Naive thymus-derived CD4-positive, alpha-beta T cell (primary cell): ENCODE measurements at places on chromosomes 13 and 19. TPM values are rescaled to one million over a fixed set of nuclear protein-coding genes. Genes with fewer than 3 reads are reported as not detected.
A peak's percentile ranks its signal among the peaks of the same experiment; 100 is the strongest.

The ZNF415 gene
- total RNA-seq, result 0.93 TPM

DNA sequence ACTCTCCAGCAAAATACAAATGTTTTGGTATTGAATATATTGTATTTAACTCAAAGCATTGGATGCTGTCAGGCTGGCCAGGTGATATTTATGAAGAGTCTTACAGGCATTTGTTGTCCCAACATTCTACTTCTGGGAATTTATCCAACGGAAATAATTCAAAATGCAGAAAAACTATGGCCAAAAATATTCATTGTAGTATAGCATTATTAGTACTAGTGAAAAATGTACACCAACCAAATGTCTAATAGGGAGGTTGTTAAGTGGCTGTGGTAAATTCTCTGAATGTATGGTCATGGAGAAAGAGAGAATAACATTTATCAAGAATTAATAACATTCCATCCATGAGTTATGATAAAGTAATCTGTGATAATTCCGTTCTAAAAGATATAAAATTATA, 38.6 kb upstream of the GAS6 start:
- DNase-seq, result no peak

- no peak for DNase-seq
Observed at GRCh38 chr19:29171525-29171924, 41.4 kb downstream of the UQCRFS1 start.

DNA sequence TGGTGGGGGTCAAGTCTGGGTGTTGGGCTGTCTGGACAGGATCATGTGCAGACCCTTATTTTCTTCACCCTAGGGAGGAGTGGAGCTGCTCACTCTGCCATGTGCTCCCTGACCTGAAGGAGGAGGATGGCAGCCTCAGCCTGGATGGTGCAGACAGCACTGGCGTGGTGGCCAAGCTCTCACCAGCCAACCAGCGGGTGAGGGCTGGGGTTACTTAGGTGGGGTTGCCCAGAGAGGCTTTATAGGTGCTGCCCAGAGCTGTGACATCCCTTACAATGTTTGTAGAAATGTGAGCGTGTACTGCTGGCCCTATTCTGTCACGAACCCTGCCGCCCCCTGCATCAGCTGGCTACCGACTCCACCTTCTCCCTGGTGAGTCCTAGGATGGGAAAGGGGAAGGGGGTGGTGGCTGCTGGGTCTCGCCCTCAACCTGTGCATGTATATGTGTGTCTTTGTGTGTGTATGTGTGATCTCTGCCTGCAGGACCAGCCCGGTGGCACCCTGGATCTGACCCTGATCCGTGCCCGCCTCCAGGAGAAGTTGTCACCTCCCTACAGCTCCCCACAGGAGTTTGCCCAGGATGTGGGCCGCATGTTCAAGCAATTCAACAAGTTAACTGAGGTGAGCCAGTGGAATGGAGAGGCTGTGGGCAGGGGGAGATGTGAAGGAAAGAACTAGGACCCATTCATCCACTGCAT, 5.1 kb downstream of the CHMP2A start:
- peak; percentile 21 for DNase-seq

DNA sequence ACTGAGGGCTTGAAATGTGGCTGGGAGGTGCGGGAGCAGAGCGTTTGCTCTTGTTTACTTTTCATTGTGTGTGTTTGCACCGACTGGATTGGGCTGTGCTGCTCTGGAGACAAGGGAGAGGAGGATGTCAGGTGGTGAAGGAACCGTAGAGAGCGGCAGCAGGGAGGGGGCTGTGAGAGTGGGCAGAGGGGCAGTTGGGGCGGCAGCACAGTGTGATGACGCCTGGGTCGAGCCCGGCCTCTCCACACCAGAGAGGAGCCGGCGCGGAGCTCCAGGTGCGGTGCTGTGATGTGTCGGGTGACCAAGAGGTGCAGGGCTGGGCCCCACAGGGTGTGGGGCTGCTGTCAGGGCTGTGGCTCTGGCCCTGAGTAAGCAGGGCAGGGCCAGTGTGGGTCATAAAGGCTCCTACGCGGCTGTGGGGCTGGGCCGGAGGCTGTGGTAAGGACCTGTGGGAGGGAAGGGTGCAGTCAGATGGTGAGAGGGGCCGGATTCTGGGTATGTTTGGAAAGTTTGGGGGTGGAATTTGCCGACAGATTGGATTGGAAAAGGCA, 10.5 kb downstream of the NAXD start:
- no peak for DNase-seq

The TUBA3C gene
- not detected for total RNA-seq

GRCh38 chr13:43908156-43909126, 28.7 kb downstream of the LACC1 start:
- DNase-seq, result peak; percentile 41

The ADGRE2 gene
- total RNA-seq, result 1.5 and 1.7 TPM in 2 replicates

The SCN1B gene
- total RNA-seq, result 1.3 TPM

GRCh38 chr13:77555246-77555645, 19.7 kb downstream of the SCEL start:
- DNase-seq, result no peak

- DNase-seq, result no peak
Observed at GRCh38 chr13:93953841-93954240, 525.6 kb downstream of the DCT start.

- DNase-seq, result no peak
Observed at GRCh38 chr19:9981406-9982260, 28.7 kb downstream of the COL5A3 start.

- no peak for DNase-seq
Observed at GRCh38 chr19:45860359-45861259, 2.3 kb downstream of the SYMPK start.

GRCh38 chr13:59408738-59409137, 755.0 kb downstream of the DIAPH3 start:
- DNase-seq, result no peak

GRCh38 chr19:46469541-46470185, 1.7 kb downstream of the PNMA8A start:
- no peak for DNase-seq

DNA sequence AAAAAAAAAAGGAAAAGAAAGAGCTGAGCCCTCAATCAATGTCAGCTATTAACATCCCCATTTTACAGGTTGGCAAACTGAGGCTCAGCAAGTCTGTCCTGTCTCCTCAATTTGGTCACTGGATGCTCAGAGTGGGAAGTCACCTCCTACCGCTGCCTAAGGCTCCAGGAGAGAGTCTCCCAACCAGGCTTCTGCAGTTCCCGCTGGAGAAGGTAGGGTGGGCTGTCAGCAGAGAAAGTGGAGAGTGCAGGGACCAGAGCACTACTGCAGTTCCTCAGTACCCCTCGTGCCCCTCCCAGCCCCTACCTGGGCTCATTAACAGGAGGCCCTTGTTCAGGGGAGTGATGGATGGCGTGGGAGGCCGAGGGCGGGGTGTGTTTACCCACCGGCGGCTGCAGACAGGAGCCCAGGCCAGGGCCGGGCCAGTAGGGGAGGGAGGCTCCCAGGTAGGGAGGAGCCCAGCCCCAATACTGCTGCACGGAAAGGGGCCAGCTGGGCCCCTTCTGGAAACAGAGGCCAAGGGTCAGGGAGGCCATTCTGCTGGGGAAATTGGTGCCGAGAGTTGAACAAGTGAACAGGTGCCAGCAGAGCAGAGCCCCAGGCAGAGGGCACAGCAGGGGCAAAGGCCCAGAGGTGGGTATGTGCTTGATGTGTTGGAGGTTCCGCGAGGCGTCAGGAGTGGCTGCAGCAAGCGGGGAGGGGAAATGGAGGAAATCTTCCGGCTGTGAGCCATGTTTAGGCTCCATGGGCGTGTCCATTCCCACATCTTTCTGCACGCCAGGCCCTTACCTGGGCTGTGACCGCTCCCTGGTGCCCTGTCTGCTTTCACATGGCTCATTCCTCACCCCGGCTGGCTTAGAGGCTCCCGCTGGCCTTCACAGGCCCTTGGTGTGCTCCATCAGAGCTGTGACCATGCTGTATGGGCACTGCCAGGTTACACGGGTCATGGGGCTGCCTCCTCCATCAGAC, 7.6 kb upstream of the COMP start:
- DNase-seq, result no peak

The ZNF610 gene
- 0.42 TPM for total RNA-seq

- DNase-seq, result no peak
Observed at GRCh38 chr19:57366776-57367175, 3.4 kb downstream of the TRAPPC2B start.

- no peak for DNase-seq
Observed at GRCh38 chr13:91361755-91362271, 14.3 kb downstream of the MIR17HG start.

GRCh38 chr13:113288880-113289279, 8.2 kb upstream of the LAMP1 start:
- no peak for DNase-seq

GRCh38 chr19:57302020-57302465, 18.2 kb upstream of the ZNF543 start:
- no peak for DNase-seq

DNA sequence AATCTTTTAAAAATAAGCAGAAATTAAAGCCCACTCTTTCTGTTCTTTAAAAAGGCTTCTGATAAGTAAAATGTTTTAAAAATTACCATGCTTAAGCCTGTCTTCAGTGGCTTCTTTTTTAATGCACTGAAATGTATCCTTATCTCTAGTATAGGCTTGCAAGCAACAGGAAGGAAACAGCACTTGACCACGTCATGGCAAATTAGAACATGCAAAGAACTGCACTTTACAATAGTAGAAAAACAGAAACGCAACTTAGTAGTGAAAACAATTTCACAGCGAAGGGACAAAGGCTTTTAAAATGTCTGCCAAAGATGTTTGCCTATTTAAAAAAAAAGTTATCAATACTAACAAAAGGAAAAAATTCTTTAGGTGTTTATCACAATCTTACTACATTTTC, 36.3 kb downstream of the ELF1 start:
- peak; percentile 90 for DNase-seq

The COMP gene
- not detected for total RNA-seq

GRCh38 chr13:48531416-48532255, 1.2 kb downstream of the RCBTB2 start:
- DNase-seq, result peak; percentile 26

DNA sequence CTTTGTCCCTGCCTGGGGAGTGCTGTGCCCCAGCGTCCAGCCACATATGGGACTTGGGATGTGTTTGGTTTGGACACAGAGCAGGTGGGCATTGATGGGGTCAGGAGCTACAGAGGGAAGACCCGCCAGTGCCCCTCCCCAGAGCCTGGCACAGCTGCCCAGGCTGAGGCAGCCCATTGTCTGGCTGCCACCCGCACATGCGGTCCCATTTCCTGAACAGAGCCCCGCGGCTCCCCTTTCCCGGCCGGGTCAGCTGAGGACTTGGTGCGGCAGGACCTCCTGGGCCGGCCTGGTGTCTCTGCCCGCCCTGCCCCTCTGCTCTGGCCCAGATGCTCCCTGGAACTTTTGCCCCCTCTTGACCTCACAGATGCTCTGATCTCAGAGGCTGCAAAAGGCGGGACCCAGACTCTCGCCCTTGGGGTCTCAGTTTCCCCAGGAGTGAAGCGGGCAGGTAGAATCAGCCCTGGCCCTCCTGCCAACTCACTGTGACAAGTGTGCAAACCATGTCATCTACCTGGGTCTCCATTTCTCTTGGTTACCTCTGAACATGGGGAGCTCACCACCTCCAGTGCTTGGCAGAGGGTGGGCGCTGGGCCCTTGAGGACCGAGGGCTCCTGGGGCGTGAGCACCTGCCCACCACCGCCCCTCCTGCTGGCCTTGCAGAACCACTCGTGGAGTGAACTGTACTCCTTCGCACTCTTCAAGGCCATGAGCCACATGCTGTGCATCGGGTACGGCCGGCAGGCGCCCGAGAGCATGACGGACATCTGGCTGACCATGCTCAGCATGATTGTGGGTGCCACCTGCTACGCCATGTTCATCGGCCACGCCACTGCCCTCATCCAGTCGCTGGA, 17.8 kb downstream of the HCN2 start:
- DNase-seq, result no peak

- DNase-seq, result no peak
Observed at GRCh38 chr13:44936246-44936645, 53.0 kb downstream of the NUFIP1 start.

The UBE2L5 gene
- not detected in 2 replicates for total RNA-seq

The ZNF431 gene
- total RNA-seq, result 19.1 TPM

DNA sequence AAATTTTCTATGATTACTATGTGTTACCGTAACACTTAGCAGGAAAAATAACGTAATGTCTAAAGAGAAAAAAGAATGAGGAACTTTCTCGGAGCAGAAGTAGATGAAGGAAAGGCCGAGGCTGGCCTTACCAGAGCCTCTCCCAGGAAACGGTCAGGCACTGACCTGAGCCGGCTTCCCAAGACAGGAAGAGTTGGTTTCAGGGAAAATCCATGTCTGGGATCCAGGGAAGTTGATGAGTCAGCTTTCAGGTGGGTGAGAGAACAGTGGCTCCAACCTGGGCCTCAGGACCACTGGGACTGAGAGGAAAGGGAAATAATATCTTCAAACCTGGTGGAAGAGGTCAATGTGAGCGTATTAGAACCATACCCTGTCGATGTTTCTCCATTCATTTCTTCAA, 93.3 kb upstream of the UBL3 start:
- DNase-seq, result no peak

- DNase-seq, result no peak
Observed at GRCh38 chr13:110938662-110939421, 24.0 kb upstream of the ANKRD10 start.

- no peak for DNase-seq
Observed at GRCh38 chr19:45876411-45877197, 9.3 kb downstream of the IRF2BP1 start.

The CA11 gene
- total RNA-seq, result 12.5 TPM

The IZUMO2 gene
- not detected for total RNA-seq

GRCh38 chr13:34257966-34258365, 440.0 kb downstream of the RFC3 start:
- DNase-seq, result no peak

The ZNF486 gene
- 4.5 and 4.8 TPM in 2 replicates for total RNA-seq

DNA sequence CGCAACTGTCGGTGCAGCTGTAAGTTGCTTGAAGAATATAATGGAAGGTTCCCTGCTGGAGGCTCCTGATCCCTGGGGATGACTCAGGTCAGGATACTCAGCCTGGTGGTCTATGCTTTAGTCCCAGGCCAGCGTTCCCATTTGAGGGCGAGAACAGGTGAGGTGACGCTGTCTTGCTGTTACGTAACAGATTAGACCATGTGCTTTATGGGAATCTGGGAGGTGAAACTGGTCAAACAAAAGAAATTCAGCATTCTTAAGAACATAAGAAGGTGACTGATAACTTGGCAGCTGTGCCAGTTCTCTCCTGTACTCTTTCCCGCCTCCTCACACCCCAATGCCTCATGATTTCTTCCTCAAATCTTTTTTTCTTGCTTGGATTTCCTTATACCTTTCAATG, at the start of gene CXCL17:
CXCL17 (minus strand) TSS at position 114 of the 400 bp plus-strand sequence. CDS start 114 bp downstream, outside the sequence.
- no peak for DNase-seq

GRCh38 chr13:46899801-46900200, 2.9 kb upstream of the HTR2A start:
- no peak for DNase-seq

GRCh38 chr19:6808494-6808893, 36.0 kb downstream of the VAV1 start:
- no peak for DNase-seq

GRCh38 chr13:99977334-99977911, 4.2 kb upstream of the ZIC2 start:
- no peak for DNase-seq

- DNase-seq, result no peak
Observed at GRCh38 chr13:112852392-112852791, 116.6 kb upstream of the MCF2L start.

The VSIG10L gene
- 0.13 TPM for total RNA-seq
